ENCODE measurements at places on chromosomes 2 and 18.
A peak's percentile ranks its signal among the peaks of the same experiment; 100 is the strongest.

DNA sequence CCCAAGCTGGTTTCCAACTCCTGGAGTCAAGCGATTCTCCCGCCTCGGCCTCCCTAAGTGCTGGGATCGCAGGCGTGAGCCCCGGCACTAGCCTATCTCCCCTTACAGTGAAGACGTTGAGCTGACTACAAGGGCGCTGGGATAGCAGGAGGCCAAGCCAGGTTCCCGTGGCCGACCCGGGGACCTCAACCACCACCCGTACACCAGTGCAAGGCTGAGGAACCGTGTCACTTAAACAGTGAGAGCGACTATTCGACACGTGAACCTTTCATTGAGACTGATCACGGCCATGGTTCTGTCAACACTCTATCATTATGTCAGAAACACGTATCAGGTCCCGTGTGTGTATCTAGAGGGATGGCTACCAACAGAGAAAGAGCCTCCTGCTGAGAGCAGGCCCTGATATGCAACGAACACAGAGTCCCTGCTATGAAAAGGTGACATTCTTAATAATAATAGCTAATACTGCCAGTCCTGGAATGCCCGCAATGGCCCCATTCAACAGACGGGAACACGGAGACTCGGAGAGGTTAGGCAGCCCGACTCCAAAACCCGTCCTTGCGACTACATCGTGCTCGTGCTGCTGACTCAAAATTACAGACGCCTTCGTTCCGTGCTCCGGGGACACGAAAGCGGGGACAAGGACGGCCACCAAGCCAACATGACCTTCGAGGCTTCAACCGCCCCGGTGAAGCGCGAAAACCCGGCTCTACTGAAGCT, 833 bp downstream of the AFG3L2 start:
- peak; percentile 49 for DNase-seq

DNA sequence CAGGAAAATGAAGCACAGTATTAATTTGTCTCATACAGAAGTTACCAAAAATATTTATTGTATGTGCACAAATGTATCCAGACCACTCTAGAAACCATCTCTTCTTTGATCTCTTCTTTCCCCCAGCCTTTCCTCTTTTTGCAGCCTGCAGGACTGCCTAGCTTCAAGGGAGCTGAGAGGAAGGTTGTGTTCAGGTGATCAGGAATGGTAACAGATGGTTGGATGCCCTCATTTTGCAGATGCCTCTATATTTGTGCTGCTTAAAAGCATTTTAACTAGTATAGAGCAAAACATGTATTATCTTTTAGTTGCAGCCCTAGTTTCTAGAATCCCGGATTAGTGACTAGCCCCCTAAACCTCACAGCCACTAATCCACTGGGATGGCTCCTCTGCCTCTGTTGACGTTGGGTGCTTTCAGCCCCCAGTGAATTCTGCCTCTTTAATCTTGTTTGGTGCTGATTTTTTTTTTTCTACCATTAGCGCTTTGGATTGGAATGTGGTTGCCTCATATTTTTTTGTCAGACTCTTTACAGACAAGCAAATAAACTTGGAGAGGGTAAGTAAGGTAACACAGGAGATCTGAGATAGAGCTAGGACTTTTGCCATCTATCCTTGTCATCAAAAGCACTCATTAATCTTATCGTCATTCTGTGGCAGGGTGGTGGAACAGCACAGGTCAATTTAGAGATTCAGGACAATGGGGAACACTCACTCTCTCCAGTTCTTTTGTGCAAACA, 103.8 kb upstream of the NDUFV2 start:
- no peak for DNase-seq

- DNase-seq: peak; percentile 20
Observed at GRCh38 chr2:46275995-46276394, 21.2 kb upstream of the EPAS1 start.

GRCh38 chr2:212770240-212770639, 231.6 kb upstream of the ERBB4 start:
- peak; percentile 8 for DNase-seq
